Stimulated activated CD8-positive, alpha-beta memory T cell treated with anti-CD3 and anti-CD28 coated beads, Interleukin-4, amount 100 ng/mL, for 48 hours (primary cell): ENCODE measurements at places on chromosomes 2 and 18.

DNA sequence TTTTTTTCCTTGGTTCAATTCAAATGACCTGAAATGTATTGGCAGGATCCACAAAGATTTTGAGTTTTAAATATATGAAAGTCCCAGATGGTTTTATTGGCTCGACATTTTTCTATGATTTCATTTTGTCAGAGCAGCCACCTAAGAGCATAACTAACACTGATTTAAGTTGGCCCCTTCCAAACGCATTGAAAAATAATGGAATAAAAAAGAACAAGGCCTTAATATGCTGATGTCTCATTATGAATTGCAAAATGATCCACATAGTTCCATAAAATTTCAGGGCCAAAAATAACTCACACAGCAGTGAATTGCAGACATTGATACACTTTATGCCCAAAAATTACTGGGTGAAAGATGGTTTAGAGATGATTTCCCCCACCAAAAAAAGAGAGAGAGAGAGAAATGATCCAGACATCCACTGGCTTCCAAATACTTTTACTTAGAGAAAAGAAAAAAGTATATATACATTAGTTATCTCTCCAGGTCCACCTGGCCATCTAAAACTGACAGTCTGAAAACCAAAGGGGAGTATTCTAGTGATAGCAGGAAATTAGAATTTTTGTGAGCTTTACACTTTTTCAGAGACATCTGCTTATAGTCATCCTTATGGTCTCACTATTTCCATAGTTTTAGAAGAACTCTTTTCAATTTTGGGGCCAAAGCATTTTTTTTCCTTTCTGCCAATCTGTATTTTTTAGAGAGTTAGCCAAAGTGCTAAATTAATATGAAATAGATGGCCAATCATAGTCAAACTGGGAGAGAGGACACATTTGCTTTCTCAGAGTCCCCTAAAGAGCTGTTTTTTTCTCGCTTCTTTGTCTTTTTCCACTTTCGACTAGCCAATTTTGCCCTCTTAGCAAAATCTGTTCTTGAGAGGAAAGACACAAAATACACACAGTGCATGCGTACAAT is 213.5 kb upstream of the RND3 start:
- no peak for DNase-seq

DNA sequence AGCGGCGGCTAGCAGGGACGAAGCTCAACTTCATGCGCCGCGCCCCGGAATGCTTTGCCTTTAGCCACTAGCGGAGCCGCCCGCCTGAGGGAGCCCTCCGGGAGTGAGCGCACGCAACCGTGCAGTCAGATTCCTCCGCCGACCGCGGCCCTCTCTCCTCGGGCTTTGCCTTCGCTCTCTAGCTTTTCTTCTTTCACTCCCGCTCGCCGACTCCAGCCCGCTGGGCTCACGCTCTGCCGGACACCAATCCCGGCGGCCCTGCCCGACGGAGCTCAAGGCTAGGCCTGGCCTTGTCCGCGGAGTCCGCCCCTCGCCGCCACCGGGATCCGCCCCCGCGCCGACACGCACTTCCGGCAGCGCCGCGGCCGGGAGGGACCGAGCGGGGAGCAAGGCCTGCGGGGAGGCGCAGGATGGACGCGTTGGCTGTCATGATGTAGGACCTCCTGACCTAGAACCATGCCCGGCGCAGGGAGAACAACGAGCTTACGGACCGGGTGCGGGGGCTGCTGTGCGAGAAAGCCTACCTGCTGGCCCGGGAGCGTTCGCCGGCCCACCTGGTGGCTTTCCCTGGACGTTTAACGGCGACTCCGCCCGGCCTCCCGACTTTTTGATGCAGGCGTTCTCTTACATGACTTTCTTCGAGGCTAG is 40.8 kb upstream of the AKAIN1 start:
- peak; percentile 89 for DNase-seq

- DNase-seq: no peak
Measured at GRCh38 chr18:59735269-59735860, 38.1 kb upstream of the CCBE1 start.

DNA sequence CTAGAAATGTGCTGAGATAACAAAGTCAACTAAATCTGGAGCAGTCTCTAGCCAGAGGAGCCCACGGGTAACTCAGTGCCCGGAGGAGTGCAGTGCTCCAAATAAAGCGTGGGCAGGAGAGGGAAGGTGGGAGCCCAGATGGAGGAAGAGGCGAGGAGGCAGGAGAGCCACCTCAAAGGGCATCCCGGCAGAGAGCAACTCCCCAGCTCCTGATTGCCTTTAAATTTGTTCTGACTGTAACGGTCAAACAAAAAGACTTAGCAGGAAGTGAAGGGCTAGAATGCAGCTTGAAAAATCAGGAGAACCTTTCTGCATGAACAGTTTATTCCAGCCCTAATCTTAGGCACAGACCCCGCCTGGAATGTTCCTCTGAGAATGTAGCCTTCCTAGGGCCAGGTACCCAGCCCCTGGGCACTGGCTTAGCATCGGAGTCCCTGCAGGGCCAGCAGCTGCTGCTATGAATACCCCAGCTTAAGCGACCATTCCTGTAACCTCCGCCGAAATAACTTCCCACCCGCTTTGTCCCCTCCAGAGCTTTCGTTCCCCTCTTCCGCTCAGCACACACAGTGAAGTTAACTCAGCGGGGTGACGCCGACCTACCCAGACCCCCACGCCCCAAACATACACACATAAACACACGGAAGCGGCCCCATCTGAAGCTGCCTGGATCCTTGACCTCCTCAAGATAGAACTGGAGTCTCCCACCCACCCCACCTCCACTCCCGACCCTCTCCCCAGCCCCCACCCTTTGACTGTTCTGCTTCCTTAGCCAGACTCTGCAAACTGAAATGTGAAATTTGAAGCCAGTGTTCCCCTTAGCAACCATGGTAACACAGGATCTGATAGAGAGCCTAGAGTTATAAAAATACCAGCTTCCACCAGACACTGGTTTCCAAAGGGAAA is 123.2 kb downstream of the SMAD7 start:
- peak; percentile 14 for DNase-seq

GRCh38 chr2:2806711-2807110 is 475.6 kb upstream of the MYT1L start:
- no peak for DNase-seq

DNA sequence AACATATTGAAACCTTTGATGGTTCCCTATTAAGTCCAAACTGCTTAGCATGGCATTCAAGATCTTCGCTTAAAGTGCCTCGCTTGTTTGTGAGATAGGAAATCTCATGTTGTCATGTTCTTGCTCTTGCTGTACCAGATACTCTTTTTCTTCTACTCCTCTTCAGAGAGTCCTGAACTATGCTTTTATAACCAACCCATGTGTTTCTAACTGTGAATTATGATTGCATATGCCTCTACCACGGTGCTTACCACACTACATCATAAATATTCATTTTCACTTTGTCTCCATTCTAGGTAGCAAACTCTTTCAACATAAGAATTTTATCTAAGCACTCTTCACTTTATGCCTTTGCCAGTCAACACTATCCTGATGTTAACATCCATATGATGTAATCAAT is 23.6 kb downstream of the STAT4 start:
- no peak for DNase-seq

- DNase-seq: no peak
Measured at GRCh38 chr2:42327125-42327524, 33.9 kb downstream of the COX7A2L start.

- DNase-seq: peak; percentile 46
Measured at GRCh38 chr18:41906528-41907146, 48.4 kb upstream of the PIK3C3 start.

DNA sequence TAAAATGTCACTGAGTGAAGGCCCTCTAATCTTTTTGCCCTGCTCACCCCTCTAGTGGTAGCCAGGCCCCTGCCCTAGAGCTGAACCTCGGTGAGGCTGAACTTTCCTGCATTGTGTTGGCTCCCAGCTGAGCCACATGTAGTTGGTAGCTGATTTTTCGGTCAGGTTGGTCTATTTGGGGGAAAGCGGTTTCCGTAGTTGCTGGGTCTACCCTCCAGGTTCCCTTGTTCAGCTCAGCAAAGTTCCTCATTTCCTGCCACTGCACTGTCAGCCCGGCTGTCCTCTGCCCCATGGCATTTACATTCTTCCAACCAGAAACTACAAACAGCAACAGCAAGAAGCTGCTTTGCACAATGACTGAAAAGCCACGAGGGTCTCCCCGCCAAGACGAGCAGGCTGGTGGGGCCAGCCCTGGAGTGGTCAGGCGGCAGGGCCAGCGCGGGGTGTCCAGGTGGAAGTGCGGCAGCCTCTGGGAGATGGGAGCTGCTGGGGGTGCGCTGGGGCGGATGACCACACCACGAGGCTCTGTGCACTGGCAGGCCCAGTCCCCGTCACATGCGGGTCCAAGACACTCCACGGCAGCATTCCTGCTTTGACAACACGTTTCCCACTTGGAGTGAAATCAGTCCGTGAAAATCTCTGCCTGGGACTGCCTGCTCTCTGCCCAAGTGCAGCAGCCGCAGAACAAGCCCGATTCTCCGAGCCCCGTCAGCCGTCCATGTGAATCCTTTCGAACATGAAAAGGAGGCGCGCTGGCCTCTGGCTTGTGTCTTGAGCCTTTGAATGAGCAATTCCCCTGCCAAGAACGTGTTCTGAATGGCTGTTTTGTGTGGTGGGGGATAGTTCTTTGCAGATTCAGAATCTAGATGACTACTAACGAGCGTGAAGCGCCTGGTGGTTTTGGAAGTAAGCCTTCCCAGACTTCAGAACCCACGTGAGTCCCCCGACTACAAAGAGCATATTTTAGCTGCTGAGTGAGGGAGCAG is 159.4 kb downstream of the ASB1 start:
- DNase-seq: no peak

GRCh38 chr2:115248066-115248465 is 805.6 kb downstream of the DPP10 start:
- DNase-seq: no peak

DNA sequence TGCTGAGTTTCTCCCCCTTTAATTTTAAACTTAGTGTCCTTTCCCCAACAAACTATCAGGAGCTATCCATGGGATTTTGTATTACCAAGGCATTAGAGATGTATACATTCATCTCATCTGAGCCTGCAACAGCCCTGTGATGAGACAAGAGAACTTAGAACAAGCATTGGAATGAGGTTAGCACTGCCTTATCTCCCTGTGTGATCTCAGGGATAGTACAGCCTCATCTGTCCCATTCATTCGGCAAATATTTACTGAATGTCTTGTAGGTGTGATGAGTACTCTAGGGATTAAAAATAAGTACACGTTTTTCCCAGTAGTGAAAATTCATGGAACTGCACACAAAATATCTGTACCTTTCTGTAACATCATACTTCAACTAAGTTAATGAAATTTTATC is 45.6 kb downstream of the PAIP2B start:
- no peak for DNase-seq

GRCh38 chr2:135473567-135473966 is 57.5 kb downstream of the ZRANB3 start:
- peak; percentile 32 for DNase-seq

- DNase-seq: no peak
Measured at GRCh38 chr2:238587776-238588660, 161.3 kb downstream of the ASB1 start.

- DNase-seq: no peak
Measured at GRCh38 chr2:104849101-104849500, 4.8 kb upstream of the POU3F3 start.

- peak; percentile 7 for DNase-seq
Measured at GRCh38 chr2:127619203-127619590, 26.8 kb upstream of the GPR17 start.

DNA sequence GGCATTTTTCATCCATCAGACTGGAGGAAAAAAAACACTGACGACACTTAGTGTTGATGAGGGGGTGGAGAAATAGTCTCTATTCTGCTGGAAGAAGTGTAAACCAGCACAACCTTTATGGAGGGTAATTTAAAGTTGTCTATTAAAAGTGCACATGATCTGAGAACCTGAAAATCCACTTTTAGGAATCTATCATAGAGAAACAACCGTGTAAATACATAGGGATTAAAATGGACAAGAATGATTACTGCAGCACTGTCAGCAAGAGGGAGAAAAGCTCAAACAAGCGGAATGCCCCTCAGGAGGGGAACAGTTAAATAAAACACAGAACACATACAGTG is 79.6 kb upstream of the MGAT4A start:
- DNase-seq: no peak

DNA sequence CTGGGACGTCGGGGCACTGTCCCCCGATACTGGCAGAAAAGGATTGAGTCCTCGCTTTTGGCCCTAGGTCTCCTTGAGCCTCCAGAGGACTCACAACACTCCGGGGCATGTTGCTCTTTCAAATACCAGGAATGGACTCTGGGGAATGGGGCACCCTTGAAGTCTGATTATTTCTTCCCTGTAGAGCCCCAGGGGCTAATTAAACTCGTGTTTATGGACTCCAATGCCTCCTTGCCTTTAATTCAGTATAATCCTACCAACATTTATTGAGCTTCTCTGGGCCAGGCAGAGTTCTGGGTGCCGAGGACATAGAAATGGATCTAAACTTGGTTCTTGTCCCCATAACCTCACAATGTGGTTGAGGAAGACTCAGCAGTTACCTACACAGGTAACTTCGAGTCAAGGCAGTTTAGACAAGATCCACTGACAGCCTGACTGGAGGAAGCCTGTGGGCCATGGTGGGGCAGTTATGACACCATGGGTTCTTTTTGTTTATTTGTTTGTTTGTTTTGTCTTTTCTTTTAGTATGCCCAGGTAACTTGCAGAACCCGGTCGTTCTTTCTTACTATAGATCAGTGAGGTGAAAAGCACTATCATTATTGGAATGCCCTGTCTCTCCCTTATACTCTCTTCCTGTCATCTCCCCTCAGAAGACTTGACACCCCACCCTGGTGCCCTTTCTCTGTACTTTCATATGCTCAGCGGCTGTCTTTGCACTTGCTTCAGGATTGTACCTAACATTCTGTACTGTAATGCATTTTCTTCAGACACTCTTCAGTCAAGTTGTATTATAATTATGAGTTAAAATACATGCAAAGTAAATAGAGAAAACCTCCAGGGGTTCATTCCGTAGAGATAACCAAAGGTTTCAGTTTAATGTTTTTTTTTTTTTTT is 3.2 kb downstream of the CFLAR start:
- no peak for DNase-seq

GRCh38 chr2:109085912-109086742 is 42.9 kb upstream of the SH3RF3 start:
- no peak for DNase-seq

GRCh38 chr2:20537423-20538307 is 90.8 kb downstream of the RHOB start:
- DNase-seq: no peak

- DNase-seq: no peak
Measured at GRCh38 chr2:189233527-189233926, 54.0 kb upstream of the COL5A2 start.

DNA sequence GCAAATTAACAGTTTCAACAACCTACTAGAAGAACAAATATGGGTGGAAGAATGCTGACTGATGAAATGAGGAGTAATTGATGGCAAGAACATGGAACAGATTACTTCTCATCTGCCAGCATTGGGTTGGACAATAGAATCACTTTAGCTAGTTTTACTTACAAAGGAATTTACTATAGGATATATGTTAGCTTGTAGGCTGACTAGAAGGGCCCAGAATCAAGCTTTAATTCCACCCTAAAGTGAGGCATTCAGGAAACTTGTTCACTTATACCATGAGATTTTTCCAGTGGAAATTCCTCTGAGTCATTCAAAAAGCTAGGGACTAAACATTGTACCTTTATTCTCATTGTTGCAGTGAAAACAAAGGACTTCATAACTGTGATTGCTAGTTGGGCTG is 5.0 kb upstream of the ZSWIM2 start:
- no peak for DNase-seq

GRCh38 chr2:112821682-112822081 is 14.9 kb downstream of the IL1B start:
- peak; percentile 42 for DNase-seq
